Stimulated activated CD8-positive, alpha-beta memory T cell treated with anti-CD3 and anti-CD28 coated beads, Interleukin-2, amount 100 ng/mL, for 1 hour (primary cell): ENCODE measurements at places on chromosomes 1 and 21.
A peak's percentile ranks its signal among the peaks of the same experiment; 100 is the strongest.

DNA sequence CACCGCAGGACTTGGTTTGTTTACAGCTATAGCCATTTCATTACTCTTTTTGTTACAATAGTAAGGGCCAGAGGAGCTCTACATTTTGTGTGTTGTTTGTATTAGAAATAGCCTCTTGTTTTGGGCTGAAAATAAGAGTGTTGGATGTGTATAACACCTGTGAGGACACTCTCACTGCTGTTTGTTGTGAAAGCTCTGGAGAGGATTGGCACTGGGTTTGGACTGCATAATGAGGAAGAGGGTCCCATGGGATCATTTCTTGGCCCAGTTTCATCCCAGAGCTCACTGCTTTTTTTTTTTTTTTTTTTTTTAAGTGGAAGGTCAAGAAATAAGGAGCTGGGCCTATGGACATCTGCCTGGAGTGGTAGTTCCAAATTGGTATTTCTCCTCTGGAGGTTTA lies 61.6 kb upstream of the KIAA0040 start:
- no peak for DNase-seq

- DNase-seq = peak; percentile 39
Observed at GRCh38 chr1:100400404-100400803, 48.1 kb downstream of the CDC14A start.

DNA sequence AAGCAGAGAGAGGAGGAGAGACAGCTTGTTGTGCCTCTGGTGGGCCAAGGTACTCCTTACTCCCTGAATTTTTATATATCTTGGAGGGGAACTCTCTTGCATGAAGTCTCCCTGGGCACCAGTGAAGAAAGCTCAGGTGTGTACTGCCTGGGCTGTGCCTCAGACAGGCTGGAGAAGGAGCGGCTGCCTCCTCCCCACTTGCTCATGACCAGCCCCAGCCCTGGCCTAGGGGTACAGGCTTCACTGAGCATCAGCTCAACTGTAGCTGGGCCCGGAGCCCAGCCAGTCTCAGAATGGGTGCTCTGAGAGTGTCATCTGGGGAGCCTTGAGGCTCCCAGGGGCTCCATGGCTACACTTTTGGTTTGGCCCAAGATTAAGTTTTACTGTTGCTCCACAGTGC lies 44.8 kb upstream of the TENT5C start:
- no peak for DNase-seq

DNA sequence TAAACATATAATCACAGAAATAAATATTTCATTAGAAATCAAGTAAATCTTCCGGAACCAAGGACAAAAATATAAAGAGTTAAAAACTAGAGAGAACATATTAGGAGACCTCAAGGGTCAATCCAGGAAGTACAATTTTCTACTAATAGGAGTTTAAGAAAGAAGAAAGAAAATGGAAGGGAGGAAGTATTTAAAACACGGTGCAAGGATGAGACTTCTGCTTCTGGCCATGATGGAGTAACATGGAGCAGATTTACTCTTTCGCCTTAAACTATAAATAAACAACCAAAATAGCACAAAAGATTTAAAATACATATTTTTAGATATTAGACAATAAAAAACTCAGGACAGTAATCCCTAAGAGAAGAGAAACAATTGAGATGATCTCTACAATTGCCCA lies 12.6 kb upstream of the IFNAR1 start:
- DNase-seq = no peak

DNA sequence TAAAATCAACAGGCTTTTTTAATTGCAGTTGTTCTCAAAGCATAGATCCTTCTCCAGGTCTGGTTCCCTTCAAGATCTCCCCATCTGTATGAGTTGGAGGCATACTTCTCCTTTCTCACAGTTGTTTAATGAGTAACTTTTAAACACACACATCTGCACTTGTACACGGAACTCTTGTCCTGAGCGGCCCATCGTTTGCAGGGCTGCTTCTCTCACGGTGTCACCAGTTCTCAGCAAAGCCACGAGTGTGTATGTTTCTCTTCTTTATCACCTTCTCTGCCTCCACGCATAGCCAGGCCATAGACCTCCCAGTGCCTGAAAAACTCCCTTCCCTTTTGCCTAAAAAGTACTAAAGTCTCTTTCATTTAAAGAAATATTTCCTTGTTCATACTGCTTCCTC lies 68.7 kb upstream of the ROR1 start:
- DNase-seq = no peak

DNA sequence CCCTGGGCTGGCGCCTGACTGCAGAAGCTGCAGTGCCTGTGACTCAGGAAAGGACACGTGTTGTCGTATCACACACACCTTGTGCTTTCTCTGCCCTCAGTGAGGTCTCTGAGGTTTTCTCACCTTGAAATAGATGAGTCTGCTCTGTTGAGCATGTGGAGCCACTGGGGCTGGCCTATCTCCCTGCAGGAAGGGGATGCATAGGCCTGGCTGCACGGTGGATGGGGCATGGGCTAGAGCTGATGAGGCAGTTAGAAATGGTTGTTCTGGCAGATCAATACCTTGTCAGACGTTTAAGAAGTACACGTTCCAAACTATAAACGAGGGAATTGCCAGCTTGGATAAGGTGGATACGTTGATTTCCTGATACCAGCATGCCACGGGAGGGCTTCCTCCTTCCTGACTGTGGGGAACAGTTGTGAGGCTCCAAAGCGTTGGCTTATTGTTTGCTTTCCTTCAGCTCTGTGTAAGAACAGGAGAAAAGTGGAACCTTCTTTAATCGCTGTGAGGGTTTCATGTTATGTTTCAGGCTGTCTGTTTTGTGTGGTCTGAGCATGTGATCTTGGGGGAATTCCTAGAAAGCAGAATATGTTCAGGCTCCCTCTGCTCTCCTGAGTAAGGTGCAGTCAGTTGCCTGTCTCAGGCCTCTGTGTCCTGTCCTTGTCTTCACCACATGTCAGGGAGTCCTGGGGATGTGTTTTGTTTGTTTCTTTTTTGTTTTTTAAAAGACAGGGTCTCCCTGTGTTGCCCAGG lies 44.8 kb downstream of the PCNT start:
- peak; percentile 9 for DNase-seq

DNA sequence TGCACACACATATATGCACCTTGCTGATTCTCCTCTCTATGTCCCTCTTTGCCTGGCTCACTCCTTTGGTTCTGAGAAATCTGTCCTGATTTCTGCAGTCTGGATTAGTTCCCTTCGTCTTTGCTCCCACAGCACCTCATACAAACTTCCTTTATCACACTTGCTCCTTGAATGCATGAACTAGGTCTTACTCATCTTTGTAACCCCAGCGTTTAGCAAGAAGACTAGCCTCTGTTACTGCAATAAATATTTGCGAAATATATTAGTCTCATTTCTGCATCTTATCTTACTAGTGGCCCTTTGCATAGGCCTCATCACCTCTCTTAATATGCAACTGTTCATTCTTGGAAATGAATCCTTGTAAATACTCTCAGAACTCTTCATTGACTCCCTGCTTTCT lies 11.4 kb downstream of the SMYD2 start:
- DNase-seq = no peak

GRCh38 chr1:209154912-209155311 lies 428.6 kb upstream of the CAMK1G start:
- DNase-seq = no peak

DNA sequence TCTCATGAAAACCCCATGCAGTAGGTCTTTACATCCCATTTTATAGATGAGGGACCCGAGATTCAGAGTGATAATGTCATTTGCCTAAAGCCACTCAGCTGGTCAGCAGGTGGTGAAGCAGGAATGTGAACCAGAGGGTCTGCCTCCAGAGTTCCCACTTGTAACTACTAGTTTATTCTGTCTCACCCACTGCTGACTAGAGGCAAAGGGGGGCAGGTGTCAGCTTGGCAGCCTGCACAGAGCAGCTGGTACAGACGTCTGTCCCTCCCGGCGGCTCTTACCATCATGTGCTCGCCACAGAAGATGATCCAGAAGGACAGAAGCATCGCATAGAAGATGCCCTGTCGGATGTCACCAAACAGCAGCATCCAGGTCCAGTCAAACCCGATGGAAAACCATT lies 82.4 kb downstream of the WLS start:
- DNase-seq = no peak

- no peak for DNase-seq
Observed at GRCh38 chr1:157520386-157520935, 31.9 kb downstream of the FCRL5 start.

DNA sequence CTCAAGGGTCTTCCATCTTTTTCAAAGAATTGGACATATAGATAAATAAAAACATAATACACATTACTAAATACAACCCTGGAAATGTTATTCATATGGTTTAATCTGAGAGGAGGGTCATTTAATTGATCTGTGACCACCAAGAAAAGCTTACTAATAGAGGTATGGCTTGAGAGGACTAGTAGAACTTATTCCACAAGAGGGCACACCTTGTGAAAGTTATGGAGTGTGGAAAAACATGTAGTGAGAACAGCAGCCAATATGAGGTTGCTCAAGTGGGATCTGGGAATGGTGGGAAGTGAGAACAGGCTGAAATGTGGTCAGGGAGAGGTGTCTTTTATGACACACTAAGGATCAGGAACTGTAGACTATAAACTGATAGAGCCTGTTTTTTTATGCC lies 973.5 kb upstream of the B3GALT2 start:
- DNase-seq = no peak

DNA sequence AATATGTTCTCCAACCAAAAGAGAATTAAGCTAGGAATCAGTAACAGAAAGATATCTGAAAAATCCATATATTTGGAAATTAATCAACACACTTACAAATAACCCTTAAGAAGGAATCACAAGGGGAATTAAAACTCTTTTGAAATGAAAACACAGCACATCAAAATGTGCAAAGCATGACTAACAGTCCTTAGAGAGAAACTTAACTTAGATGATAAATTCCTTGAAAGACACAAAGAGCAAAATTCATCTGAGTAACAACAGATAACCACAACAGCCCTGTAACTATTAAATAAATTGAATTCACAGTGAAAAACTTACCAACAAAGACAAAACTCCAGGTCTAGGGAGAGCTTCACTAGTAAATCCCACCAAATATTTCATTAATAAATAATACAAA lies 283.8 kb downstream of the SDCCAG8 start:
- DNase-seq = no peak
